Small intestine (tissue), 16 donors: ENCODE measurements at places on chromosomes 2 and 18.

DNA sequence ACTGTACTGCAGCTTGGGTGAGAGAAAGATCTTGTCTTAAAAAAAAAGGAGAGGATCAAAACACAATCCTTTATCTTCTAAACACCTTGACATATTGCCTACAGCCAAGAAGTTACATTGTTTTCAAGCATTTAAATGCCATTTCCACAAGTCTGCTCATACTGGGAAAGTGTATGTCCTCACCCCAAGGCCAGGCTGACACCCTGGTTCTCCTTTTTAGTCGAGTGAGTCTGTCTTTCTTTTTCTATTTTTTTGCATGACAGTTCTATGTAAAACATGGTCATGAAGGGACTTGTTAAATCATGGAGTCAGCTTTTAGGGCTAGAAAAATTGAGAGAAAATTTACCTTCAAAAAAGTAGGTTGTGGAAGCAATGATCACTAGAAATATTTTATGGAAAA, 233.3 kb downstream of the FAM210A start:
- DNase-seq = no peak
- no peaks in the 10 kb centered on the region for H3K4me1 ChIP-seq
- no peaks in the 10 kb centered on the region for H3K27me3 ChIP-seq
- no peak overlapping the region for H3K27ac ChIP-seq
- no peaks in the 10 kb centered on the region for H3K36me3 ChIP-seq

DNA sequence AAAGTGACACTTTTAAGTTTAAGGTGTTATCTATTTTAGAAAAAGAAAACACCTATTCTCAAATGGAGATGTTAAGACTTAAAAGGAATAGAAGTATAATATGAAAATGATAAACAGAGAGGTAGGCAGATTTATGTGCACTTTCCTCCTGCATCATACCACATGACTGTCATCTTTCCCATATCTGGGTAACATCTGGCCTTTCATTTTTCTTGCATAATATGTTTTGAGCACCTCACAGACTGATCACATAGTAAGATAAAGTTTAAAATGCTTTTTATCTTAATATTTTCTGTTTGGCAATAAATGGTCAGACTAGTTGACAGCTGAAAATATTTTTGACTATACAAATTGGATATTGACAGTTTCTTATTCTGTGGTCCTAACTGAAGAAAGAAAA, 1852.1 kb upstream of the PIK3C3 start:
- no peak overlapping the region for H3K4me3 ChIP-seq
- H3K4me1 ChIP-seq = no peaks in the 10 kb centered on the region
- no peaks in the 10 kb centered on the region for H3K27me3 ChIP-seq
- no peak for DNase-seq
- no peak overlapping the region for H3K27ac ChIP-seq

- H3K4me1 ChIP-seq = peaks cover 8% of the 10 kb centered on the region
- no peak overlapping the region for H3K27ac ChIP-seq
- DNase-seq = no peak
- H3K4me3 ChIP-seq = no peak overlapping the region
- H3K27me3 ChIP-seq = no peaks in the 10 kb centered on the region
These were observed 97.7 kb downstream of the DPP4 start for GRCh38 chr2:161976295-161976694.

- peak; percentile 46 for DNase-seq
- H3K4me1 ChIP-seq = no peaks in the 10 kb centered on the region
- no peak overlapping the region for H3K4me3 ChIP-seq
These were observed 25.1 kb upstream of the ARHGAP25 start for GRCh38 chr2:68709421-68709911.

- H3K27me3 ChIP-seq = no peaks in the 10 kb centered on the region
- H3K27ac ChIP-seq = no peak overlapping the region
- no peak overlapping the region for H3K4me3 ChIP-seq
- no peaks in the 10 kb centered on the region for H3K4me1 ChIP-seq
These were observed 14.6 kb upstream of the RIT2 start for GRCh38 chr18:43129946-43130524.

DNA sequence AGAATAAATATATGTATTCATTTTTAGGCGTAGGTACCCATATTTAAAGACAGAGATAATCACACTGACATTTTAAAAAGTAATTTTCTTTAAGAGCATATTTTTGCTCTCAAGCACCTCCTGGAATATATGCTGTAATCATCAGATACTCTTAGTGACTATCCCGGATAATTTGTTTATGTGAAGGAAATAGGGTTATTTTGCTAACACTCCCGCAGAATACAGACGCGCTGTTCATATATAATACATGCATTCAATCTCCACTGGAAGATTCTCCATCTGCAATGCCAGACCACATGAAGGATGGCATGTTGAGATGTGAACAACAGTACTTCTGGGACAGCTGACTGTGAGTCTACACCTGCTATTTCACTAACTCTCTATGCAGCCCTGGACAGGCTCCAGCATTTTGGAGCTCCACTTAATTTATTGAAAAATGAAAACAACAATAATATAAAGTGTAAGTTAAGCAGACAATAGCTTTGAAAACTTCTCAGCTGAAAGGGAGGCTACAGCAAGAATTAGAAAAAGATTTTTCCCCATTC, 430.6 kb downstream of the TMX3 start:
- H3K27ac ChIP-seq = no peak overlapping the region
- H3K4me1 ChIP-seq = no peaks in the 10 kb centered on the region
- no peaks in the 10 kb centered on the region for H3K36me3 ChIP-seq
- no peaks in the 10 kb centered on the region for H3K27me3 ChIP-seq
- H3K4me3 ChIP-seq = no peak overlapping the region

GRCh38 chr2:101737478-101738255, 40.2 kb downstream of the MAP4K4 start:
- no peaks in the 10 kb centered on the region for H3K27me3 ChIP-seq
- H3K36me3 ChIP-seq = no peaks in the 10 kb centered on the region
- peak; percentile 82 for DNase-seq
- no peak overlapping the region for H3K27ac ChIP-seq

DNA sequence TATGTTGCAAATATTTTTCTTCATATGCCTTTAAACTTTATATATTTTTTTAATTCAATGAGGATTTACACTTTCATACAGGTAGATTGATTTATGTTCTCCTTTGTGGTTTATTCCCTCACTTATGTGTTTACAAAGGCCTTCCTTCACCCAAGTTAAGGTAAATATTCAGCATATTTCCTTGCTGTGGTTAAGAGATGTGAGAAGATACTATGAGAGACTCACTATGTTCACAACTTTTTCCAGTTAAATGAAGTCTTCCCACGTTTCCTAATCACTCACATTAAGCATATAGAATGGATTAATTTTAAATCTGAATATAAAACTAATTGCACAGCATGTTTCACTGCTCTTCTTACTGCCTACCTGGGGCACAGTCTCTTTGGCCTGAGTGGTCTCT, 597 bp downstream of the PECR start:
- H3K36me3 ChIP-seq = peaks cover 3% of the 10 kb centered on the region
- no peaks in the 10 kb centered on the region for H3K27me3 ChIP-seq
- peak overlapping the region; percentile 72 for H3K27ac ChIP-seq
- no peak for DNase-seq

GRCh38 chr2:190280565-190281350, 38.9 kb downstream of the HIBCH start:
- DNase-seq = no peak
- no peak overlapping the region for H3K27ac ChIP-seq
- H3K4me3 ChIP-seq = no peak overlapping the region
- no peaks in the 10 kb centered on the region for H3K4me1 ChIP-seq

DNA sequence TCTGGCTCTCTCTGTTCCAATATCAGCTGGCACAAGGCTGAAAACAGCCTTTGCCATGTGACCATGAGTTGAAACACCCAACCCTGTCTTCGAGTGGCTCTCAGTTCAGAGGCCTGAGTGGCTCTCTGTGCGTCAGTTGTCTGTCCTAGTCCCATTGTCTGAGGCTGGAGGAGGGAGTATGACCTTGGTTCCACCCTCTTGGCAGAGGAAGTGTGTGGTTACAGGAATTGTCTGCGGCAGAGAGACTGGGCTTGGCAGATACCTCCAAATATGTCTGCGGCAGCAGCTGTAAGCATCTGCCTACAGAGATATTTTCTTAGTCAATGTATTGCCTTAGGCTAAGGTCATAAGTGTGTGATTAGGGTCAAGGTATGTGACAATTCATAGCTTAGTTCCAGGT, 32.6 kb downstream of the CNGA3 start:
- no peak for DNase-seq
- no peaks in the 10 kb centered on the region for H3K27me3 ChIP-seq
- no peak overlapping the region for H3K27ac ChIP-seq
- H3K4me1 ChIP-seq = no peaks in the 10 kb centered on the region

DNA sequence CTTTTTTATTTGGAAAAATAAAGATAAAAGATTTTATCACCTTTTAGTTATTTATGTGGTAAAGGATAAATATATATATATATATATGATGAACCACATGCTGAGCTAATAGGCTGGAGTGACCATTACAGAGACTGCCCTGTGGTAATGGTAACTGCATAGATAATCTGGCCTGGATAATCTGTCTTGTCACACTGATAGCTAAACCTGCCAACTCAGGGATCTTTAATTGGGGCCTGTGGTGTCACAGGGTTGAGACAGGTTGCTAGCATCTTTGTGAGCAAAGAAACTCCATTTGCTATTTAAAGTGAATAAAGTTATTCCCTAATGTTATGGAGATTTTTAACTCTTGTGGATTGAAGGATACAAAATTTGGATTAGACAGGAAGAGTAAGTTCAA, 203.0 kb downstream of the PHLPP1 start:
- peaks cover 6% of the 10 kb centered on the region for H3K36me3 ChIP-seq
- no peak overlapping the region for H3K4me3 ChIP-seq
- no peaks in the 10 kb centered on the region for H3K27me3 ChIP-seq
- no peak for DNase-seq

GRCh38 chr2:39494784-39495251, 57.7 kb upstream of the MAP4K3 start:
- no peak overlapping the region for H3K27ac ChIP-seq
- no peaks in the 10 kb centered on the region for H3K36me3 ChIP-seq

- DNase-seq = no peak
- H3K4me3 ChIP-seq = no peak overlapping the region
- no peaks in the 10 kb centered on the region for H3K4me1 ChIP-seq
These were observed 50.5 kb upstream of the MAP4K3 start for GRCh38 chr2:39487398-39488250.

DNA sequence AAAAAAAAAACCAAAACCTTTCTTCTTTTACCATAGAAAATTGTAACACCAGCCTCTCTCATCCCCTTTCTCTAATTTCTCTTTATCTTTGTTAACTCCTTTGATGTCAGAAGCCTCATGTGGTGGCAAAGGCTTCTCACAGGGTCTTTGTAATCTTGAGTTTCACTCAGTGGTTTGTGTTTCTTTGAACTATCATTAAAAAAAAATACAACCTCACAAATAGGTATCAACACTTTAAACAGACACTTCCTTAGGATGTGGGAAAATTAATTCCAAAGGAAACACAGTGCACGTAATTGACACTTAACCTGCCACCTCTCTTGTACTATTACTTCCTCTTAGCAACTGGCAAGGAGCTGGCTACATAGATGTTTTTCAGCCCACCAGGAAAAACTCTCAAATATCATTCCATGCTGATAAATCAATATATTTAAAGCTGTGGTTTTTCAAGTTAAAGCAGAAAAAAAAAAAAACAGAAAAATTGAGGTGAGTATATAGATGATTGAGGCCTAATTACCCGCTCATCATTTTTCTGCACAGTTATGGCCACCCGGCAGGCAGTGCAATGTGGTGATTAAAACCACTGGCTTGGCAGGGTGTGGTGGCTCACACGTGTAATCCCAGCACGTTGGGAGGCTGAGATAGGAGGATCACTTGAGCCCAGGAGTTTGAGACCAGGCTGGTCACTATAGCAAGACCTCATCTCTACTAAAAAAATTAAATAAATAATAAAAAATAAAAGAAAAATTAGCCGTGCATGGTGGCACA, 193.5 kb downstream of the MYO3B start:
- H3K4me3 ChIP-seq = no peak overlapping the region
- peaks cover 24% of the 10 kb centered on the region for H3K27me3 ChIP-seq
- H3K36me3 ChIP-seq = no peaks in the 10 kb centered on the region
- DNase-seq = no peak
- H3K4me1 ChIP-seq = no peaks in the 10 kb centered on the region

DNA sequence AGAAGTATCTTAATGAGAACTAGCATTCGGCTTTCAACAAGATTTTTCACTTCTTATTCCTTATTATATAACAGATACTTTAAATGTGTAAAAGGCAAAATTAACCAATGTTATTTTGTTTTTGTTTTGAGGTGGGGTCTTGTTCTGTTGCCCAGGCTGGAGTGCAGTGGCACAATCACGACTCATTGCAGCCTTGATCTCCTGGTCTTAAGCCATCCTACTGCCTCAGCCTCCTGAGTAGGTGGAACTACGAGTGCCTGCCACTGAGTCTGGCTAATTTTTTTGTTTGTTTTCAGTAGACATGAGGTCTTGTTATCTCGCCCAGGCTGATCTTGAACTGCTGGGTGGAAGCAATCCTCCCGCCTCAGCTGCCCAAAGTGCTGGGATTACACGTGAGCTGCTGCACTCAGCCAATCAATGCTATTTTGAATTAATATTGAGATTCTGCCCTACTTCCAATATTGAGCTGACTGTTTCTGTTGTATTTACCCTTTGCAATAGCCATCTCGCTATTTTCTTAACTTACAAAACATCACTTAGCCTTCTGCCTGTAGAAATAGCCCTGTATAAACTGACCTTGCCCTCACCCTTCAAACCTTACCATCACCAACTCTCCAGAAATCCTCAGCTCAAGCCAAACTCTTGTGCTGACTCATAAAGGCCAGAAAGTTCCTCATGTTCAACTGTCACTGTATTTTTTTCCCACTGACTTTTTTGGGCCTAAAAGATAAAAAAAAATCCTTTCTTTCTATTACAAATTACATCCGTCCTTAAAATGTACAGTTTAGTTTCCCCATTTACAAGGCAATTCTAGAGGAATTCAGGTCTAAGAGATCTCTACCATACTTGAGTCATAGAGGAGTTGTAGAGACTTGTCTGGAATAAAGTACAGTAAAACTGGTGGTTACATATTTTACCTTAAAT, 94.3 kb downstream of the OLA1 start:
- no peaks in the 10 kb centered on the region for H3K27me3 ChIP-seq
- no peaks in the 10 kb centered on the region for H3K36me3 ChIP-seq

DNA sequence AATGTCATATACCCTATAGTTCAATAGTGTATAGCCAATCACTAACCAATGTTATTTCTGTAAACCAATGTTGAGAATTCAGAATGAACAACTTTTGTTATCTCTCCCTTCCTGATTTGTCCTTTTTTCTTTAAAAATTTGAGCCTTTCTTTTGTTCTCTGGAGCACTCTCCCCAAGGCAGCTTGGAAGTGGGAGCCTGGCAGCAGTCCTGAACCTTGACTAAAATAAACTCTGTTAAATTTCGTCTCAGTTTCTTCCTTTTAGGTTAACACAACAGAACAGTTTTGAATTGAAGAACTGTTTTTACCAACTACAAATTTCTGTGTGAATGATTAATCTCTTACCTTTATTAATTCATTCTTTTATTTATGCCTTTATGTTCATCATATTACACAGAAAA, 35.9 kb downstream of the CD302 start:
- H3K36me3 ChIP-seq = peaks cover 14% of the 10 kb centered on the region
- no peaks in the 10 kb centered on the region for H3K4me1 ChIP-seq
- no peak for DNase-seq
- no peak overlapping the region for H3K4me3 ChIP-seq
